ENCODE measurements at places on chromosomes 6 and 20.

DNA sequence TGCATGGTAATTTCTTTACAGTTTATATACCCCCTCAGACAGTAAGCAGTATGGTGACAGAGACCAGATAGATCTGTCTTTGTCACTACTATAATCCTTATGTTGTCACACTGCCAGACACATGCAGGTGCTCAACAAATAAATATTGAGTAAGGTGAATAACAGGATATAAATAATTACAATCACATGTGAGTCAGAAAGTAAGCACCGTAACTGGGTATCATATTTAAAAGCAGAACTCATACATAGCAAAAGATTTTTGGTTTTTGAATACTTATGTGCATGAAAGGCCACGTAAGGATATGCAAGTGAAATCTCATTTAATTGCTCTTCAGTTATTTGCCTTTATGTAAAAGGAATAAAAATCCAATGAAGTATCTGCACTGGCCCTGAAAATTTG, 17.4 kb downstream of the CNBD2 start:
- no peak for DNase-seq

GRCh38 chr6:12545619-12546409, 170.8 kb upstream of the PHACTR1 start:
- DNase-seq, result no peak

DNA sequence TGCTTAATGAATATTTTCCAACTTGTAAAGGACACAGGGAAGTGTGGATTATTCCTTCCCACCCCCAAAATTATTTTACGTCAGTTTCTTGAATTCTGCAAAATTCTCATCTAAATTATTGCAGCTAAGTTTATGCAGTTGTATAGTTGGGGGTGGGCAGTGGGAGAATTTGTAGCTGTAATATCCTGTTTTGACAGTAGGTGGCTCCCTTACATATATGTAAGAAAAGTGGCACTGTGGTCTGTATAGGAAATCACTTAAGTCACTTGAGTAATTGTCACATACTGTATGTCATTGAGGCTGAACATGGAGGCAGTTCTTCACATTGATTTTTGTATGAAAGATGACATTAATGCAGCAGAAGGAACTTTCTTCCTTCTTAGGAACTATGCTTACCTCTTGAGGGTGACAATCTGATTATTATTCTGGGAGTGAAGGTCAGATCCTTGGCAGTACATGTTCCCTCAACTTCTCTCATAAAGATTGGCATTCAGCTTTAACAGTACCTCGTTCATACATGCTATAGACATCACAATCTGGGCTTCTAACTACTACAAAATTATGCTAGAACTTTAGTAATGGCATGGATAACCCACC, 14.6 kb upstream of the CFAP206 start:
- no peak for DNase-seq

- DNase-seq, result no peak
These were observed 3.7 kb downstream of the FBXO5 start for GRCh38 chr6:152979116-152979515.

DNA sequence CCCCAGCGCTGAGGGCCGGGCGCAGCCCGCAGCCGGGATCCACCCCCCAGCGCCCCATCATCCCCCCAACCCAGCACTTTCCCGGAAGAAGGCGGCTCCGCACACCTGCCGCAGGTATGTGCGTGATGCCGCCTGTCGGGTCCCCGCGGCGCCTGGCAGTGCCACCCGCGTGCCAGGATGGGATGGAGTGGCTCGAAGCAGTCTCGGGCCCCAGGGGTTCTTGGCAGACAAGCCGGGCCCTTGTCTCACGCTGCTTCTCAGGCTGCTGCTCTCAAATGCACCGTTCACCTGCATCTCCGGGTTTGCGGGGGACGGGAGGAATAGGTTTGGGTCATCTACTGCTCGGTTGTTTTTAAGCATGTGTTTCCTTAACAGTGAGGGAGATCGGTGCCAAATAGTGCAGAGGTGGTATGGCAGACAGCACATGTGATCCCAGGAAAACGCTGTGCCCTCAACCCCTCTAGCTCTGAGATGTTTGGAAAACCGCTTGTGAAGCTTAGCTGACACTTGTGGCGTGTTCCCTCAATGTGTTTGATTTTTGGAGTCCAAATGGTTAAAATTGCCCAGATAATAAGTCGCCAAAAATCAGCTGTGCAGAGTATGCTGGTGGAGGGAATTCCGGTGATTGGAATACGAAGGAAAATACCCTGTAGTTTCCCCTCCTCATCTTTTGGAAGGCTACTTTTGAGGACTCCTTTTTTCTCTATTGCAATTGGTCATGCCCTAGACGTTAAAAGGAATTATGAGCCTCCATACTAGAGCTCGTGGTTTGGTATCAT, 926 bp downstream of the MYLIP start:
- no peak for DNase-seq

- no peak for DNase-seq
These were observed 71.7 kb upstream of the MAP3K4 start for GRCh38 chr6:160919723-160920440.

GRCh38 chr6:162078667-162079066, 648.9 kb downstream of the PRKN start:
- no peak for DNase-seq

DNA sequence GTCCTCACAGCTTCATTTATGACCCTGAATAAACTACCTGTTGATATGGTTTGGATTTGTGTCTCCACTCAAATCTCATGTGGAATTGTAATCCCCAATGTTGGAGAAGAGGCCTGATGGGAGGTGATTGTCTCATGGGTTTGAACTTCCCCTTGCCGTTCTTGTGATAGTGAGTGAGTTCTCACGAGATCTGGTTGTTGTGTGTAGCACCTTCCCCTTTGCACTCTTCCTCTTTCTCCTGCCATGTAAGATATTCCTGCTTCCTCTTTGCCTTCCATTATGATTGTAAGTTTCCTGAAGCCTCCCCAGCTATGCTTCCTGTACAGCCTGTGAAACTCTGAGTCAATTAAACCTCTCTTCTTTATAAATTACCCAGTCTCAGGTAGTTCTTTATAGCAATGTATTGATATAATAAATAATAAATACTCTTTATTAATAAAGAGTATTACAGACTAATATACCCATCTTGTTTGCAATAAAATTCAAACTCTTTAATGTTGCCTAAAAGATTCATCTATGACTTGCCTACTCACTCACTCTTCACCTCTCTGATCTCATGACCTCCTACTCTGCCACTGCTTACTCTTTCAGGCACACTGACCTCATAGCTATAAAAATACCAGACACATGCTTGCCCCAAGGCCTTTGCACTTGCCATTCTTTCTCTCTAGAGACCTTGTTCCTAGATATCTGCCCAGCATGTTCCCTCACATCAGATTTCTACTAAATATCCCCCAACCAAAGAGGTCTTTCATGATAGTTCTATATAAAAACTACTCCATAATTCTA, 256.4 kb upstream of the MARCKS start:
- no peak for DNase-seq

DNA sequence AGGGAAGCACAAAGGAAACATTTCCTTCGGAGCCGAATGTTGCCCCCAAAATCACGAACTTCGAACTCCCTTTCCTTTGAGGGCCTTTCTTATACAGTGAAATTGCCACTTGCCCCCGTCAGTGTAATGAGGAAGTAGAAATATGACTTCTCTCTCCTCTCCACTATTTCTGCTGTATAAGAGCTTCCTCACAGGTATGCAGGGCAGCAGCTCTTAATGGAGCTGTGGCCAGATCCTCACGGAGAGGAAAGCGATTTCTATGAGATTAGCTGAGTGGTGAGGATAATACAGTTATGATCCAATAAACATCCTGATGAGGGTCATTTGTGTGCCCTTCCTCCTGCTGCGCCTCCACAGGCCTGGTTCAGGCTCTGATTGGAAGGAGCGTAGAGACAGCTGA, 10.8 kb upstream of the CPNE5 start:
- no peak for DNase-seq

DNA sequence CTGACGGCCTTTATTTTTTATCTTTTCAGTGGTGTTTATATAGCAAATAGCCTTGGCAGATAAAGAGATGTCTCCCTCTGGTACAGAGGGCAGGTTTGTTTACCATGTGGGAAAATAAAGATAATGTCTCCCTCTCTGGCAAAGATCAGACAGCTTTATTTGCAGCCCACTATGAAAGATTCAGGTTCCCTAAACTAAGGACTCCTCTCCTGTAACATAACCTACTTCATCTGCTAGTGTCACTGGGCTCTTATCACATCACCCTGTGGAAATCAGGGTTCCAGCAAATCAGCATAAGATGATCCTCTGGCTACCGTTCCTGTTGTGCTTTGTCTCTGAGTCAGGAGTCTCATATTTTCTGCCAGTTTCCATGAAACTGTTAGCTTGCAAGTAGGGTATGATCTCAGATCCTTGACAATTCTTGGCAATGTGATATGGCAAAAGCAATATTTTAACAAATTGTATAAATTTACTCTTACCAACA, 3.1 kb downstream of the FBXL4 start:
- no peak for DNase-seq

DNA sequence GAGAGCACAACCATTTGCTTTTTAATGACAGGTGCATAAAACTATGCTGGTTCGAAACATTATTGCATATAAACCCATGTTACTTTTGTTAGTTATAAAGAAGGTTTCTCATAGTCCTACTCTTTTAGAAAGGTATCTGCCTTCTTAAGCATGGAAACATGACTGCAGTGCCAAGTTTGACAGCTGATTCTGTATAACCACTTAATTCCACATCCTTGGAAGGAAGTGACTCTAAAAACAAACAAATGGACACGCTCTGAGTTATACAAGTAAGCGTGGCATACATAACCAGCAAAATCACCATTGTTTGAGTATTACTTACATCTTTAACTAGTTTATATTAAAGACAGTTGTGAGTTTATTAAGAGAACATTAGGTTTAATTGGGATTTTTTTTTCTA, 125.0 kb upstream of the HDGFL1 start:
- no peak for DNase-seq

- DNase-seq, result no peak
These were observed 175.7 kb upstream of the PLN start for GRCh38 chr6:118372413-118372812.

- DNase-seq, result no peak
These were observed 7.9 kb upstream of the EEF1E1 start for GRCh38 chr6:8110117-8110721.

DNA sequence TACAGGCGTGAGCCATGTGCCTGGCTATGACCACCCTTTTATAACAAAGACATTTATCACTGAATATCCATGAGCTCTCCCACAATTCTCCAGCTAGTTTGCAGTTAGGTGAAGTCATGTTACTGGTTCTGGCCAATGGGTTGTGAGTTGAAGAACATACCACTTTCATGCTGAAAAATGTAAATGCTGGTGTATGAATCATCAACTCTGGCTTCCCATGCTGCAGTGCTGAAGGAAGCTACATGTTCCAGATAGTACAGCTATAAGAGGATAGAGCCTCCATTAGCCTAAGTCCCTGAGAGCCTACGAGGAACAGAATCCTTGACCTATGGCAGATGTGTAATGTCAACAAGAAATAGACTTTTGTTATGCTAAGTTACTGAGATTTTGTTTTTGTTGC, 180.4 kb downstream of the BTBD9 start:
- no peak for DNase-seq

DNA sequence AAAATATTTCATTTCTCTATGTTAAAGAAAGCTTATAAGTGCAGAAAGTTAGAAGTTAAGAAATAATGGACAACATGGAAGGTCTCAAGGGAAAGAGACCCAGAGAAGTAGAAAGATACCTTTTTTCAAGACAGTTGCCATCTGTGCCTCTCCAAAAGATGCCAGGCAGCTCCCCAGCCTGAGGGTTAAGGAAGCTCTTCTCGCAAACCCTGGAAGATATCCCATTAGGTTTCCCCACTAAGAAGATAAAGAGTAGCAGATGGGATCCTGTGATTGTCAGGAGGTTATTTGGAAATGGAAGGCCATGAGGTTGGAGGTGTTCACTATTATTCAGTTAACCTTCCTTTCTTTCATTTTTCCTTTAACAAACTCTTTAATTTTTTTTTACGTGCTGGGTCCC, 110.1 kb upstream of the SIM1 start:
- DNase-seq, result peak; percentile 3

DNA sequence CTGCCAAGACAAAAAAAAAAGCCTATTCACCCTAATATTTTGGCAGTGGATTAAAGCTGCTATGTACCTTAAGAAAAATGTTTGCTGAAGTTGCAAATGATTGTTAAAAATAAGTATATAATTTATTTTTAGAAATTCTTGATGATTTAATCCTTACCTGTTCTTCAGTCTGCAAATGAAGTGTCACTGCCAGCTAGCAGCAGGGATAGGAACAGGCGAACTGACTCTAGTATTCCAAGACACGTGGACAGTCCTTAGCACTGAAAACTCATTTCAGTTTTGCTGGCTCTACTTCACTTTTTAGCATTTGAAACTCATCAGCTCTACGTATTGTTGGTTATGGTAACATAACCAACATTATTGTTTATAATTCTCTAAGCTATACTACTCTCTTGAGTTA, 204.4 kb upstream of the ID4 start:
- DNase-seq, result no peak

GRCh38 chr6:75657327-75657726, 55.6 kb downstream of the SENP6 start:
- no peak for DNase-seq

- DNase-seq, result no peak
These were observed 6.0 kb upstream of the RAB22A start for GRCh38 chr20:58303547-58303946.

DNA sequence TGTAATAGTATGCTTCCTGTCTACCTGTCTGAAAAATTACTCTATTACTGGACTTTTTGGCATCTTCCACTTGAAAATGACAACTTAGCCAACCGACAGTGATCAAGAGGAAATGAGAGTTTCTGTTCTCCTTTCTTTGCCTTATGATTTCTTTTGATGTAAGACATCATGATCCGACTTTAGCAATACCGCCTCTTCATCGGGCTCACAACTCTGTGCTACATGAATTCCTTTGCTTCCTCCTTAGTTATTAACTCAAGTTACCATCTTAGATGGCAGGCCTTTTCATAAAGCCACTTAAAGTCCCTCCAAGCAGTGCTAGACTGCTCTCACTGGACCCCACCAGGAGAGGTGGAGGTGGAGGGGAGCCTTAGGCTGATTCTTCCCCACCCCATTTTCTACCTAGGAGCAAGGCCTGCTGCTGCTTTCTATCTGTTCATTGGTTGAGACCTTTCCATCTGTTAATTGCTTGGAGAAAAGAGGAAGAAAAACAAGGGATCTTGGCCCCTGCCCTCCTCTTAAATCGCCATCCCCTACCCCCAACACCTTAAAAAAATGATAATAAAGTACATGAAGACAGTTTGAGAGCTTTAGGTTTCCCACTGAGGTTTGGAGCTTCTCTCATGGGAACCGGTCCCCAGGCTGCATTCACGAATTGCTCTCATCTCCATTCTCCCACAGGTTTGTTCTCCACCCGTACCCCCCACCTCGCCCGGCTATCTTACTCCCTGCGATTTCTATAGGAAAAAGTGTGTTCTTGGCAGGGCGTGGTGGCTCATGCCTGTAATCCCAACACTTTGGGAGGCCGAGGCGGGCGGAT, 21.6 kb upstream of the MCM3 start:
- DNase-seq, result no peak

DNA sequence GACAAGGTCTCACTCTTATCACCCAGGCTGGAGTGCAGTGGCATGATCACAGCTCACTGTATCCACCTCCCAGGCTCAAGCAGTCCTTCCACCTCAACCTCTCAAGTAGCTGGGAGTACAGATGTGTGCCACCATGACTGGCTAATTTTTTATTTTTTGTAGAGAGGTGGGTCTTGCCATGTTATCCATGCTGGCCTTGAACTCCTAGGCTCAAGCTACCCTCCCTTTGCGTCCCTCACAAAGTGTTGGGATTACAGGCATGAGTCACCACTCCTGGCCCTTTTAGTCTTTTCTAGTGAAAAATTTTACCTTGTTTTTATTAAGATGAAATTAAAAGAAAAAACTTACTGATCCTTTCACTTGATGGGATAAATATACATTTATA, 17.2 kb downstream of the CDC5L start:
- DNase-seq, result no peak
